ENCODE measurements at places on chromosomes 1 and 21.
A peak's percentile ranks its signal among the peaks of the same experiment; 100 is the strongest.

DNA sequence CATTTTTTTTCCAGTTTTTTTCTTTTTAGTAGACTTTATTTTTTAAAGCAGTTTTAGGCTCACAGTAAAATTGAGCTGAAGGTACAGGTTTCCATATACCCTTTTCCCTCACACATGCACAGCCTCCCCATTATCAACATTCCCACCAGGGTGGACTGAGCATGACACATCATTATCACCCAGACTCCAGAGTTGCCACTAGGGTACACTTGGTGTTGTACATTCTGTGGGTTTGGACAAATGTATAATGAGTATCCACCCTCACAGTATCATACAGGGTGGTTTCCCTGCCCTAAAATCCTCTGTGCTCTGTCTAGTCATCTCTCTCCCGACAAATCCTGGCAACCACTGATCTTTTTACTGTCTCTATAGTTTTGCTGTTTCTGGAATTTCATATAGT is 3.0 kb upstream of the AIM2 start:
- DNase-seq: no peak

GRCh38 chr1:2152954-2153353 is 41.6 kb downstream of the FAAP20 start:
- DNase-seq: no peak

DNA sequence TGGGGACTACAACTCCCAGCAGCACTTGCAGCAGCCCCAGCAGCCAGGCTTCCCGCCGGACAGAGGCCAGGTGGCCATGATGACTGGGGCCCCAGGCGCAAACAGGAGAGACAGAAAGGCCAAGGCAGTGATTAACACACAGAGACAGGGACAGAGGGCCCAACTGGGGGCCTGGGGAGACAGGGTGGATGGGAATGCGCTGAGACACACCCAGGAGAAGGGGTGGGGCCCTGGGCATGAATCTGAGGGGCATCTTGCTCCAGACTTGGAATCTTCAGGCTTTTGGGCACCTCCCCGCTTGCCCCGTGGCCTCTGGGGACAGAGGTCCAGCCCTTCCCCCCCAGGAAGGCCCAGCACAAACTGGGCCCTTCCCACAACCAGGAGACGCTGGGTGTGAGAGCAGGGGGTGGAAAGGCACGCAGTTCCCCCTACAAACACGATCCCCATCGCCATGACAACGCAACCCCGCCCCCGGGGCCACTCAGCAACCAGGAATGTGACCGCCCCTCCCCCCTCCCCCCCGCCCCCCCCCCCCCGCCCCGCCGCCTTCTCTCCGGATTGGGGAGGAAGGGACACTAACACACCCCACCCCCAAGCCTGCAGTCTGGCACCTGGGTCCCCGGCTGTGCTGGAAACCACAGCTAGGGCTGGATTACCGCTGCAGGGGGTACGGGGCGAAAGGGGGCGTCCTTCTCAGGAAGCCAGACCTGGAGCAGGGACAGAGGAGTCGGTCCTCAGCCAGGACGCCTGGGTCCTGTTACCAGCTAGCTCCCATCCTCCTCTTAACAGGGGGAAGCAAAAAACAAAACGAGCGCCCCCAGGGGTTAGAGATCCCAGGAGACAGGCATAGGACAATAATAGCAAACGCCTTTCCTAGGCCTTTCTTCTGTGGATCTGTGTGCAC is 4.5 kb downstream of the HDGF start:
- peak; percentile 49 for DNase-seq

- no peak for DNase-seq
Observed at GRCh38 chr1:91949356-91949699, at the start of gene BRDT. Gene BRDT, plus strand, starts transcription at chr1:91949401. Its CDS starts 13,354 bp downstream, at chr1:91962755.

DNA sequence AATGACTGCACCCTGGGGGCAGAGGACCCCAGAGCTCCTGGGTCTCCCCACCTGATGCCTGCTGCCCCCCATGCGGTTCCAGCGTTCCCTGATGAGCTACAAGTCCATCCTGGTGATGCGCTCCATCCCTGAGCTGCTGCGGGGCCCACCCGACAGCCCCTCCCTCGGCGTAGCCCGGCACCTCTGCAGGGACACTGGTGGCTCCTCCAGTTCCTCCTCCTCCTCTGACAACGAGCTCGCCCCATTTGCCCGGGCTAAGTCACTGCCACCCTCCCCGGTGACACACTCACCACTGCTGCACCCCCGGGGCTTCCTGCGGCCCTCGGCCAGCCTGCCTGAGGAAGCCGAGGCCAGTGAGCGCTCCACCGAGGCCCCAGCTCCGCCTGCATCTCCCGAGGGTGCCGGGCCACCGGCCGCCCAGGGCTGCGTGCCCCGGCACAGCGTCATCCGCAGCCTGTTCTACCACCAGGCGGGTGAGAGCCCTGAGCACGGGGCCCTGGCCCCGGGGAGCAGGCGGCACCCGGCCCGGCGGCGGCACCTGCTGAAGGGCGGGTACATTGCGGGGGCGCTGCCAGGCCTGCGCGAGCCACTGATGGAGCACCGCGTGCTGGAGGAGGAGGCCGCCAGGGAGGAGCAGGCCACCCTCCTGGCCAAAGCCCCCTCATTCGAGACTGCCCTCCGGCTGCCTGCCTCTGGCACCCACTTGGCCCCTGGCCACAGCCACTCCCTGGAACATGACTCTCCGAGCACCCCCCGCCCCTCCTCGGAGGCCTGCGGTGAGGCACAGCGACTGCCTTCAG is 35.5 kb downstream of the TRIM11 start:
- DNase-seq: no peak

DNA sequence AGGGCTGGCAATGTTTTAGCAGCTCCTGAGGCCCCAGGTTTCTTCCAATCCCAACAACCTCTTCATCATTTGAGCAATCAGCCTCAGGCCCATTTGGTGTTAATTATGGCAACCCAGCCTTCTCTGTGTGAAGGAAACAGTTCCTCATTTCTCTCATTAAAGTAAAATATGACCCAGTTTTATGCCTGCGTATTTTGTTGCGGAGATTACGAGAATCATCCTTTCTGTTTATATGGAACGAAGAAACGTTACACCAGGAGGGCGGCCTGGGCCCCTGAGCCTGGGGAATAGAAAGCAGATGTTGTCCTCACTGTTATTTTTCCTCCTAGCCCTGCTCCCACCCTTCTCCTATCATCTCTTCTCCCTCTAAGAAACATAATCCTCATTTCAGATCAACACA is 332.2 kb upstream of the USP24 start:
- no peak for DNase-seq

GRCh38 chr1:93358293-93358692 is 12.6 kb downstream of the DR1 start:
- DNase-seq: no peak

GRCh38 chr1:11071463-11072215 is 11.8 kb upstream of the SRM start:
- no peak for DNase-seq

GRCh38 chr1:76500116-76500515 is 367.2 kb upstream of the ST6GALNAC5 start:
- DNase-seq: no peak

- DNase-seq: no peak
Observed at GRCh38 chr1:206834711-206835110, 30.7 kb upstream of the IL20 start.

DNA sequence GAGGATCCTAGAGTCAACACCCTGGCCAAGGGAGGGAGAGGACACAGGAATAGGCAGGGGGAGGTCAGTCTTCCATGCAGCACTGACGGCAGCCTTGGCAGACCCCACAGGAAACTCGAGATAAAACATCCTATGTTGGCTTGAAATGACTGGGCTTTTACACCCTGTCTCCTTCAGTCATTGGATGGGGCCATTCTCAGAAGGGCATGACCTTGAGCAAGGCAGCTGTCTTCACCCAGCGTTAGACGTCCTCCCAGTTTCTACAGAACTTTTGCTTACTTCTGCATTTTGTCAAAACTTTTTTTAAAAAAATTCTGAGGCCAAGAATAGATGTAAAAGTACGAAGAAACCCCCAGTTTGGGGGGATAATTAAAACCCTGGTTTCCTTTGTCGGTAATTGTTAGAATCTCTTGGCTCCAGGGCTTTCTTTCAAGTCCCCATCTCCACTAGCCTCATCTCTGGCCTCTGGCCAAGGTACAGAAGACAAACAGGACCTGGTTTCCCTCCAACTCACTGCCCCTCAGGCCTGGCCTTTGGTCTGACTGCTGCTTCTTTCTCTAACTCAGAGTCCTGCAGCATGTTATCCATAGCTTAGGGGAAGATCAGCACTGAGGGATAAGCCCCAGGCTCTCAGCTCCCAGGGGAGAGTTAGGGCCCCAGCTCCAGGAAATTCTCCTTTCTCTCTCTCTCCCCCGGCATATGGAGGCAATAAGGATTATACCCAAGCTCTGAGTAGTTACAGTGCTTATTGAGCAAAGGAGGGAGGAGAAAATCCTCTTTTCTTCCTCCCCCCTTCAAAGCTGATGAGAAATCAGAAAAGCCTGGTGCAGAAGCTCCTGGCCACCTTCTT is 51.6 kb upstream of the KCND3 start:
- DNase-seq: no peak

DNA sequence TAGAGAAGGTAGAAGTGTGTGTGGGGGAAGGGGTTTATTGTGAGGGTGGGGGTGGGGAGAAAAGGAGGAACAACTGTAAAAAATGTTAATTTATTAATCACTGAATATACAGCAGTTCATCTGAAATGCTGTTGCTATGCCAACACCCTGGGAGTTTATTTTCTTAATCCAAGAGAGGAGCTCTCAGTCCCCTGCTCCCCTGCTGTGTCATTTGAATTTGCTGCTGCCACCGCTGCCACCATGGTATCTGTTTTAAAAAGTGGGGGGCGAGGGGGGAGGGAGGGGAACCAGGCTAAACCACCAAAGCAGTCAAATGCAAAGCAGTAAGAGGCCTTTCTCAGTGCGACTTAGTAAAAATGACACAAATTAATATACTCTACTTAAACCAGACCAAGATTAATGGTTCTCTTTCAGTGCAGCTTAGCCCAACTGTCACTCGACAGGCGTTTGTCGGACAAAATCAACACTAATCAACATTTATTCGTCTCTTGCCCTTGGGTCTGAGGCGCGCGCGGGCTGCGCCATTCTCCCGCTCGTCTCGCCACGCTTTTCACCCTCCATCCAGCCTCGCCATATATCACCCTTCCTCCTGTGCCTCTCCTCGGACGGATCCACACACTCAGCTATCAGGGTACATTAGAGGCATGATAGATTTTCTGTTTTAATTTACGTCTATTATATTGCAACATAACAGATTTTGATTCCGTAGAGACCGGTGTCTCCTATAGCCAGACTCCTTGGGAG is 76.2 kb downstream of the PBX1 start:
- DNase-seq: no peak

DNA sequence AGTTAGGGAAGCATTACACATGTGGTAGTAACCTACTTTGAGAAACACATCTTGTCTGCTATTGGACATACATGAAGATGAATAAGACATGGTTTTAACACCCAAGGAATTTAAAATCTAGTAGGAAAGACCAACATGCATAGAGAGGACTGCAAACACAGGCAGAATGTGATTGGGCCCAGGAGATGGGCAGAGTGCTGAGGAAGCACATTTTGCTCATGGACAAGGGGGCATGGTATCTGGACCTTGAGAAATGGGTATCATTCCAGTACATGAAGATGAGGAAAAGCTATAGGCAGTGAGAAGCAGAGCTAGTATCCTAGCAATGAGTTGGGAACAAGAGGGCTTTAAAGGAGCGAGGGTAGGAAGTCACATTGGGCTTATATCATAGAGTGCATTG is 142.7 kb downstream of the SPATA46 start:
- no peak for DNase-seq

- DNase-seq: peak; percentile 19
Observed at GRCh38 chr1:178768423-178768822, 43.4 kb downstream of the RALGPS2 start.

DNA sequence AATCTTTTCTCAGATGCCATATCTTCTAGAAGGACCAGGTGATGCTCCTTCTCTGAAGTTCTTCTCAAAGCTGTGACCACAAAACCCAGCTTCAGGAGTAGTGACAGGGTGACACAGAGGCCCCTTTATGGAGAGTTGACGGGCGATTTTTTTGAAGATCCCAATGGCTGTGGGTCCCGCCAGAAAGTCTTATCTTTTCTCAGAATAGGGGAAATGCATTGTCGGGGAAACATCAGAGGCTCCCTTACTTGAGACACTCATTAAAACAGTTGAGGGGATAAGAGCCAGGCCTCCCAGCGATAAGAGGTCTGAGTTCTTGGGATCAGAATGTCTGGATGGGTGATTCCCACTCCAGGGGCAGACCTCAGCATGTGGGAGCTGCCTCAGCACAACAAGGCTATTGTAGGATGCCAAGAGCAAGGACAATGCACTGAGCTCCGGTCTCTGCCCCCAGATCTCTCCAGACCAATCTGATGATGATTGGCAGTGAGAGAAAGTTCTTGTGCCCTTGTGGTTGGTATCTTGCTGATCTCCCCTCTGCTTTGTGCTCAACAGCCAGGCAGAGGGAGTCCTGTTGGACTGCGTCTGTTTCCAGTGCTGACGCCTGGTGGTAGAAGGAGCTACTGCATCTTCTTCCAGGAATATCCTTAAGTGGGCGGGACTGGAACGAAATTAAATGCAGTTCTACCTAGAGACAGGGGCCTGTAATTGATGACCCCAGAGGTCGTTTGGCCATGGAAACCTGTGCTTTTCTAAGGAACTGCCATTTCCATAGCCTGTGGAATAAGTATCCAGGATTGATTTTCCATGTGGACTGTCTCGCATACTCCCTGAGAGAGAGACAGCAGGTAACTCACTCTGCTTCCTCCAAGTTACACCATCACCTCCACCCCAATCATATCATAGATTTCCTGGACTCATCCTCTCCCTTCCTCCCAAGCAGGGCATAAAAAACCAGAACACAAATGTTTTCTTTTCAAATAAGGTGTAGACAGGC is 6.8 kb upstream of the ACKR1 start:
- DNase-seq: peak; percentile 46

- DNase-seq: no peak
Observed at GRCh38 chr1:69710484-69711189, 142.9 kb downstream of the LRRC7 start.

DNA sequence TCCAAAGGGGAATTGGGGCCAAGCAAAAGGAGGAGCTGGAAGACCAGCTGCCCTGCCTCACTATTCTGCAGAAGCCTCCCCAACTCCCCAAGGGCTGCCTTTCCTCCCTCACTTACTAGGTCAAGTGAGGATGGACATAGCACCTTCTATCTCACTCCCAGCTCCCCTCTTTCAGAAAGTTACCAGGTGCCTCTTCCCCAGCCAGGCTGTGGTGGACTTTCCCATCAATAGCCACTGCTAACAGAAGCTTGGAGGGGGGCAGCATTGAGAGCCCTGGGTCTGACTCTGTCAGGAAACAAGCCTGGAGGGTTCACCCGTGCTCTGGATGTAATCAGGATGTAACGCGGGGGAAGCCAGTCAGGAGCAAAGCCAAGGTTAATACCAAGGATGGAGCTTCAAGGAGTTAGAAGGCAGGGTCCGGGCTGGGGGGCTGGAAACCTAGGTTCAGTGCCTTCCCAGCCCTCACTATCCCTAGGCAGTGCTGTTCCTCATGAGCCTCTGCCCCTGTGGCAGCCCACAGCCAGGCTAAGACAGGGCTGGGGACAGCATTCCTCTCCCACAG is 127.8 kb upstream of the NGF start:
- DNase-seq: no peak

Measured in GM12891 (cell line).